Activated CD8-positive, alpha-beta memory T cell treated with anti-CD3 and anti-CD28 coated beads for 1 hour (primary cell): ENCODE measurements at places on chromosomes 13 and 19.

DNA sequence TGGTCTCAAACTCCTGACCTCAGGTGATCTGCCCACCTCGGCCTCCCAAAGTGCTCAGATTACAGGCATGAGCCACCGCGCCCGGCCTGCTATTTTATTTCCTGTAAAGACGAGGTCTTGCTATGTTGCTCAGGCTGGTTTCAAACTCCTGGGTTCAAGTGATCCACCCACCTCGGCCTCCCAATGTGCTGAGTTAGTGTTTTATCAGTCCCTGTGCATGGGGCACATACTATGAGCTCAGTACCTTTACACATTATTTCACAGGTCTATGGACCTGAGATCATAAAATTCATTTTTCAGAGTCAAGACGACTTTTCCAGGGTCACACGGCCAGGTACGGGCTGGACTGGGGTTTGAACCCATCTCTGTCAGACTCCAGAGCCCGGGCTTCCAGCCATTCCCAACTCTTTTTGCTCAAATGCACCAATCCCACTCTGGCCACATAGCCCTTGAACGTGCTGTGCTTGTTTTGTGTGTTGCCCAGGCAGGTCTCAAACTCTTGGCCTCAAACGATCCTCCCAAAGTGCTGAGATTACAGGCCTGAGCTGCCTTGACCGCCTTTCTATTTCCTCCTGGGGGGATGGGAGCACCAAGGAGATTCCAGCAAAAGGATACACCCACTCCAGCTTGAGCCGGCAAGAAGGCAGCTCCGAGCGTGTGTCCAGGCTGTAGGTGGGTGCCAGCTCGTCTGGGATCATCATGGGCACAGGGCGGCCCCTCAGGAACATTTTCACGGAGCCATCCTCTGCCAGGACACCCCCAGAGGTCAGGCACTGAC, 1.1 kb downstream of the EML2 start:
- no peak for DNase-seq

DNA sequence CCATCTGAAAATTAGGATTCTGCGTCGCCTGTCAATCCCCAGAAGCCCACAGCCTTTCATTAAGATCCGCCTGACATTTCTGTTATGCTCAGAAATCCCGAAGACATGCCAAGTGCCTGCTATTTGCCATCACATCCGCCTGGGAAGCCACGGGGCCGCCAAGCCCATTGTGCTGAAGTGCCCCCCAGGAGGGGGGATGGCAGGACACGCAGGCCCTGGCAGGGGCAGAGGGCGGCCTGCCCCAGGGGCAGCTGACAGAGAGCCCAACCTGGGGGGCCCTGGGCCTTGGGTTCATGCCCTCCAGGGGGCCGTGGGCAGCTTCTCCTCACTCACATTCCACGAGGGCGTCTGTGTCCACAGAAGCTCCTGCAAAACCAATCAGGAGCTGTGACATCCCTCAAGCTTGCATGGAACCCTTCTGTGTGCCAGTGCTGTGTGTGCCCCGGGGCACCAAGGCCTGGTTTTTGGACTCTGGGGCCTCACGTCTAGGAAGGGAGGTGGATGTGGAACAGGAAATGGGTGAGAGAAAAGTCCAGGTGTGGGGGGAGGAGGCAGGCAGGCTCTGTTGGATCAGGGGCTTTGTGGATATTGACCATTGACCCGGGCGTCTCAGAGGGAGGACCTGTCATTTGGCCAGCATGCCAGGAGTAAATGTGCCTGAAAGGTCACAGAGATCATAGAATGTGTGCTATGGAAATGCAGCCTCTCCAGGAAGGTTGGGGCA, 122.9 kb downstream of the URI1 start:
- DNase-seq: no peak

GRCh38 chr19:27709496-27709895, 1503.5 kb downstream of the UQCRFS1 start:
- DNase-seq: no peak

- no peak for DNase-seq
Observed at GRCh38 chr19:10979951-10980381, 19.1 kb downstream of the SMARCA4 start.

GRCh38 chr19:46546194-46546896, 50.7 kb upstream of the PNMA8B start:
- no peak for DNase-seq

DNA sequence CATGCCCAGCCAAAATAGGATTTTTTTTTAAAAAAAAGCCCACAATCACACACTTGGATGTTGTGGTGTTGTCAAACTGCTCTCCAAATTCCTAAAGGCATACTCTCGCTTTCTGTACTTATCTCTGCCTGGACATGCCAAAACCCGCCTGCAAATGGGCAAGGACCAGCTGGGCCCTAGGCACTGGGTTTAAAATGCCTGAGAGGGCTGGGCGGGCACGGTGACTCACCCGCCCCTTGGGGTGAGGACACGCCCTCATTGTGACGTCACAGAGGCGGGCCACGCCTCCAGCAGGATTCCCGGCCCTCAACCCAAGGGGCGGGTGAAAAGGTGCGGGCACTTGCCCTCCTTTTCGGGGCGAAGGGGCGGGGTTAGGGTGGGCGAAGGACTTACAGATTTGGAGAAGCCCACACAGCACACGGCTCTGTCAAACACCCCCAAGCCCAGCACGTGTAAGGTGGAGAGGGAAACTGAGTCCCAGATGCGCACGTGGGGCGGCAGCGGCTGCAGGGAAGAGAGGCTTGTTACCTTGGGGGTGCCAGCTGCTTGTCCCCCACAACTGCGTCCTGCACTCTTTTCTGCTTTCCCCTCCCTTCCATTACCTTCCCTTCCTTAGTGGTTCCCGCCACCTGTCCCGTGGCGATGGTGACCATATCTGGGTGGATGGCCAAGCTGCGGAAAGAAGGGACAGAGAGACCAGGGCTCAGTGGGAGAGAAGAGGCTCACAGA, 6.6 kb downstream of the EML2 start:
- DNase-seq: no peak

GRCh38 chr13:37109051-37109678, 3.7 kb upstream of the CSNK1A1L start:
- DNase-seq: no peak

DNA sequence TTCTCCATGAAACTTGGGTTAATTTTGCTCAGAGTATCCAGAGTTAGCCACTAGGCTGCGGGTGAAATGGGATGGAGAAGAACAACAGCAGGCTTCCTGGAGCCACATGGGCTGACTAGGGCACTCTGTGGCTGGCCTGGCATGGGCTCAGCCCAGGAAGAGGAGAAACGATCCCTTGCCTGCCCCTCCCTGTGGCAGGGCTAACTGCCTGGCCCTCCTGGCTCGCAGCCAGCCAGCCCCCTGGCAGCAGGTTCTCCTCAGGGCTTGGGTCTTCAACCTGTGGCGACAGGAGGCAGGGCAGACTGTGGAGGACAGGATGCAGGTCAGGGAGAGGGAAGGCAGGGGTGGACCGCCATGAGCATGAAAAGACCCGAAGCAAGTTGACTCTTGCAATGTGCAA, 78.7 kb upstream of the GPR183 start:
- DNase-seq: no peak

DNA sequence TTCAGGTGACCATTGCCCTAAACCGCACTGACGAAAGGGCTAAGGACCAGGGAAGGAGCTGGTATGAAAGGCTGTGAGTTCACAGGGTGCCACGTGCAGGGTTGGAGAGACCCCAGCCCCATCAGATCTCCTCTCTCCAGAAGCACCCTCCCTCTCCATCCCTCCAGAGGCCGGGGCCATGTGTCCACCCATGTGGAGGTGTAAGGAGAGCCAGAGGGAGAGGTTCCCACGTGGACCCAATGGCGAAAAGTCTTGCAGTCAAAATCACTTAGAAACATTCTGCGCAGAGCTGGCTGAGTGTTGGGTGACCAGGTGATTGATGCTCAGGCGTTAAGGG, 168.3 kb downstream of the COL4A1 start:
- DNase-seq: no peak

DNA sequence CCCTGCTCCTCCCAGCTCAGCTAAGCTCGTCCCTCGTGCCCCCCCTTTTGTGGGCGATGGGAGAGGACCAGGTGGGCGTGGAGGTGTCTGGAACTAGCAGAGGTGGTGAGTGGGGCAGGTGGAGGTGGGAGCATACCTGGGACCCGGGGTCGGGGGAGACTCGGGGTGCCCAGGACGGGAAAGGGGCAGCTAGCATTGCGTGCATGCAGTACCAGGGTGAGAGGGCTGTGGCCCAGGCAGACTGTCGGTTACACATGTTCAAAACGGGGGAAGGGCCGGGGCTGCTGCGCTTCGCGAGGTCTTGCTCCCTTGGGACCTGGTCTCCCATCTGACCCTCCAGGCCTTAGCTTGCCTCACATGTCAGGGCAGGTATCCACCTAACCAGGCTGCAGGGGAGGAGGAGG, 9.1 kb downstream of the TLE5 start:
- no peak for DNase-seq

DNA sequence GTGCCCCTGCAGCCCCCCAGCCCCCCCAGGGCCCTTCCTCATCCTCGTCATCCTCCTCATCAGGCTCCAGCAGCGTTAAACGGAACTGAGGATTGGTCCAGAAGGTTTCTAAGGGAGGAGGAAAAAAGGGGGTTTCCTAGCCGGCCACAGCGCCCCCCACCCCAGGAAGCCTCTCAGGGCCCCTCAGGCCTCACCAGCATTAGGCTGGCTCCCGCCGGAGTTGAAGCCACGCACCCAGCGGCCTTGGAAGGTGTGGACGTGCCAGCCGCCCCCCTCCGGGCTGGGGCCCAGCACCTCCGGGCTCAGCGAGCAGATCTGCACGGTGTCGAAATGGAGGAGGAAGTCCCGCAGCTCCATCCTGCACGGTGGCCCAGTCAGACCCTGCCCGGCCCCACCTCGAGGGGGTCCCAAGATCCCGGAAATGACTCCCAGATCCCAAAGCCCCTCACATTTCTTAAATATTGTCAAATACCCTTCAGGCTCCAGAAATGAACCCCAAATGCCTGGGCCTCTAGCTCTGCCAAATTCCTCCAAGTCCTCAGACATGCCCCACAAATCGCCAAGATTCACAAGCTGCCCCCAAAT, 6.9 kb downstream of the CAPN12 start:
- DNase-seq: no peak

GRCh38 chr19:48397263-48398101, 4.0 kb downstream of the GRIN2D start:
- DNase-seq: no peak

DNA sequence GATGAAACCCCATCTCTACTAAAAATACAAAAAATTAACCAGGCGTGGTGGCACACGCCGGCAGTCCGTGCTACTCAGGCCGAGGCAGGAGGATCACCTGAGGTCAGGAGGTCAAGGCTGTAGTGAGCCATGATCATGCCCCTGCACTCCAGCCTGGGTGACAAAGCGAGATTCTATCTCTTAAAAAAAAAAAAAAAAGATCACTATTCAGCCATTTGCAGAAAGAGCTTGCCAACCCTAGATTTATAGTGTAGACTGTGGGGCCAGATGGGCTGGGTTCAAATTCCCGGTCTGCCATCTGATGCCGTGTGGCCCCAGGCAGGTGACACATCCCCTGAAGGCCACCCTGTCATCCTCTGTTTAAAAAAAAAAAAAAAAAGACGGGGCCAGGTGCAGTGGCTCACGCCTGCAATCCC, 28.9 kb downstream of the SMIM24 start:
- no peak for DNase-seq

GRCh38 chr19:32017176-32017953, 328.0 kb upstream of the ZNF507 start:
- DNase-seq: no peak

DNA sequence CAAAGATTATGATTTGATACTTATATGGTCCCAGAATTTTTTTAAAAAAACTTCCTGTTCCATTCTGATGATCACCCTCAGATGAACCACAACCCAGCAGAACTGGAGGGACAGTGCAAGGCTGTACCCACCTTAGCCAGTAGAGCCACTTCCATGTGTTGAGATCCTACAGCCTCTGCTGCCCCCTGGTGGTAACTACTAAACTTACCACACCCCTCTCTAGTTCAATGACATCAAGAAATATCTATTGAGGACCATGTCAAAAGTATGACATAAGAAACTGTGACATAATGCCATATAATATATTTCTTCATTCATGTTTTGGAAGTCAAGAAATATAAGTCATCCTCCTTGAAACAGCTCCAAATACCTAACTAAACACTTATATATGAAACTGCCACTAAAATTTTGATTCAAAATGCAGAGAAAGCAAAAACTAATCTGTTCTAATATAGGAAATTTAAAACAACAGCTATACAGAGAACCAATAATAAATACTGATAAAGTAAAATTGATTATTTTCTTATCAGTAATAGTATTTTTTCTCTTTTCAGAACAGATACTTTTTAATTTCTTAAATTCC, 412.6 kb downstream of the KCTD12 start:
- peak; percentile 29 for DNase-seq

DNA sequence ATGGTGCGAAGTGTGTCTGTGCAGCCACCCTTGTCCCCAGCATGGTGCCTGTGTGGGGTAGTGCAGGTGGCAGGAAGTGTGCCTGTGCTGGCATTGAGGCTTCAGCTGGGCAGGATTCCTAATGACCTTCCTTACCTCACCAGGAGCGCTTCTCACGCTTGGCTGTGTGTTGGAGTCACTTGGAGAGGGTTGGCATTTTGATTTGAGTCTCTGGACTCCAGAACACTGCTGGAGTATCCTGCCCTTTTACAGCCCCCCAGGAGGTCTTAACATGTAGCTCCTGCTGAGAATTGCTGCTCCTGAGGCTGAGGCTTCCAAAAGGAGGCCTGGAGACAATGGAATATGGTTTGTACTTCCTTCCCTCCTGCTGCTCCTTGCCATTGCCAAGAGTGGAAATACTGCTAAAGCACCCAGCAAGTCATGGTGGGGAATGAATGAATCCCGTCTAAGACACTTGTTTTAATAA, 87.1 kb downstream of the ARHGEF7 start:
- DNase-seq: no peak

DNA sequence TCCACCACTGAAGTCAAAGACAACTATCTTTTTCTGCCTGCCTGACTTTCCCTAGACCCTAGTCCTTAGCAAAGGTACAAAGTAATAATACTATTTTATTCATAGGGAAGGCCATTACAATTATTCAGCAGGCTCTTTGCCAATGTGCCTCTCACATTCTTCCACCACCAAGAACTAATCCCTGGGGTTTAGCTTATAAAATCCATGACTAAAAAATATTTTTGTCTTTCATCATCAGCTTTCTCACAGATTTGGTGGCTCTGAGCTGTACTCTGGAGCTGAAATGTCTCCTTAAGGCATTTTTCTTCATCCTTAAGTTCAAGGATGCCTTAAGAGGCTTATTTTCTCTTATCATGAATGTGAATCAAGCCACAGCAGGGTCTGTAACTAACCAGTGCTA, 96.1 kb downstream of the OXGR1 start:
- no peak for DNase-seq

- no peak for DNase-seq
Observed at GRCh38 chr19:16338470-16339360, 14.1 kb downstream of the KLF2 start.

DNA sequence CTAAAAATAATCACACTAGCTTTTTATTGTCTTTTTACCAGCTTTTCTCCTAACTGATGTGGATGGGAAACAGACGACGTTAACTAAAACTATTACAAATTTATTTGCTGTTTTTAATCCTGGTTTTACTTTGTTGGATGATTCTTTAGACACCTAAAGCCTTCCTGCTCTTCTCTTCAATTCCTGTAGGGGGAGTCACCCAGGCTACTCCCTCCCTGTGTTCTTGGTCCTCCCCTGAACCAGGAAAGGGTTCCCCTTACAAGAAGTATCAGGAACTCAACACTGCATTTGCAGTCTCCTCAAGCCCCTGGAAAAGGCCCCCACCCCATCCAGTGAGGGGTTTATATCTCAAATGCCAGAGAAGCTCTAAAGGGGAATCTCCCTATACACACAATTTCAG, 206.1 kb downstream of the SUCLA2 start:
- no peak for DNase-seq
